Stomach (tissue), 19 donors: ENCODE measurements at places on chromosomes 4 and X.
A peak's percentile ranks its signal among the peaks of the same experiment; 100 is the strongest.

DNA sequence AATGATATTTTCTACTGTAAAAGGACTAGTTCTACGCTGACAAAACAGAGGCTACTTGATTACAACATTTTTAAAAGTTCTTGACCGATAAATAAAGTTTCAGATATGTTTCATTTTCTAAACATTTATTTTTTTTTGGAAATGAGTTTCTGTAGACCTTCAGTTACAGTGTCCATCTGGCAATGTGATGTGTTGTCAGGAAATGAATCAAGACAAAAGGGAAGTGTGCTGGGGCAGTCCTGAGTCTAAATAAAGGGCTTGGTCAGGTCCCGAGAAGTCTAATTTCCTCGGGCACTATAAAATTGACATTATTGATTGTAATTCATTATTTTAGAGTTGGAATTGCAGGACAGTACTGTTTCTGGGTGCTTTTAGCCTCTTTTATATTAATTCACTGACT is 57.0 kb upstream of the FTHL17 start:
- no peak overlapping the region for H3K4me3 ChIP-seq
- no peaks in the 10 kb centered on the region for H3K27me3 ChIP-seq
- DNase-seq, result no peak
- H3K4me1 ChIP-seq, result no peaks in the 10 kb centered on the region
- H3K36me3 ChIP-seq, result peaks cover 9% of the 10 kb centered on the region
- H3K27ac ChIP-seq, result no peak overlapping the region

DNA sequence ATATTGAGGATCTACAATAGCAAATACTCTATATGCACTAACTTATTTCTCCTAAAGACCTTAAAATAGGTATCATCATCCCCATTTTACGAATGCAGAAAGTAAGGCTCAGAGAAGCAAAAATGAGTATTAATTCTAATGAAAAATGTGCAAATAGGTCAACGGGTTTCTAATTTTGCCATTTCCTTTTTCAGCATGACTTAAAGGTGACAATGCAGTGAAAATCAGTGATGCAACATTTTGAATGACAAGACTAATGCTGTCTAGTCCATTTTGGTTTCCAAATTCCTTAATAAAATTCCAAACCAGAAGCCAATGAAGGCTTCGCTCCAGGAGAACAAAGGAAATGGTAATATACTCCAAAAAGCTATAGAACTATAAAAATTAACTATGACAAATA is 37.0 kb upstream of the IBSP start:
- no peaks in the 10 kb centered on the region for H3K27me3 ChIP-seq
- no peak overlapping the region for H3K27ac ChIP-seq
- no peak for DNase-seq
- H3K36me3 ChIP-seq, result no peaks in the 10 kb centered on the region
- H3K4me1 ChIP-seq, result no peaks in the 10 kb centered on the region
- no peak overlapping the region for H3K4me3 ChIP-seq

DNA sequence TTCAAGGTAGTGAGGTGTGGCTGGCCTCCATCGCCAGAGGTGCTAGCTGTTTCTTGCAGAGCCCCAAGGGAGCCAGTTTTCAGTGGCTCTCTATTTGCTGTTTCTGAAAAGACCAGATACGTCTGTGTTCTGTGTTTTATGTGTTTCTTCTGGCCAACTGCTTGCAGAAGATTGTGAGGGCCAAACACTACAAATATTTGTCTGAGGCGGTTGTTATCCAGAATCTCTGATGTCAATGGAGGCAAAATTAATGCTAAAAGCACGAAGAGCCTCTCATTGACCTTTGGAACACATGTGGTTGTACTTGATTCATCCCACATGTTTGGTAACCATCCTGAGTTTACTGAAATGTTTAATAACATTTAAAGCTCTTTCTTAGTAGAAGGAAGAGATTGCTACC is 113.9 kb downstream of the CT47B1 start:
- H3K4me3 ChIP-seq, result no peak overlapping the region
- no peaks in the 10 kb centered on the region for H3K36me3 ChIP-seq
- no peaks in the 10 kb centered on the region for H3K4me1 ChIP-seq
- peak; percentile 55 for DNase-seq
- no peak overlapping the region for H3K27ac ChIP-seq

GRCh38 chrX:48972220-48973164 is 848 bp upstream of the KCND1 start:
- DNase-seq, result peak; percentile 68
- no peaks in the 10 kb centered on the region for H3K36me3 ChIP-seq
- H3K27me3 ChIP-seq, result no peaks in the 10 kb centered on the region
- peak overlapping the region; percentile 14 for H3K27ac ChIP-seq

DNA sequence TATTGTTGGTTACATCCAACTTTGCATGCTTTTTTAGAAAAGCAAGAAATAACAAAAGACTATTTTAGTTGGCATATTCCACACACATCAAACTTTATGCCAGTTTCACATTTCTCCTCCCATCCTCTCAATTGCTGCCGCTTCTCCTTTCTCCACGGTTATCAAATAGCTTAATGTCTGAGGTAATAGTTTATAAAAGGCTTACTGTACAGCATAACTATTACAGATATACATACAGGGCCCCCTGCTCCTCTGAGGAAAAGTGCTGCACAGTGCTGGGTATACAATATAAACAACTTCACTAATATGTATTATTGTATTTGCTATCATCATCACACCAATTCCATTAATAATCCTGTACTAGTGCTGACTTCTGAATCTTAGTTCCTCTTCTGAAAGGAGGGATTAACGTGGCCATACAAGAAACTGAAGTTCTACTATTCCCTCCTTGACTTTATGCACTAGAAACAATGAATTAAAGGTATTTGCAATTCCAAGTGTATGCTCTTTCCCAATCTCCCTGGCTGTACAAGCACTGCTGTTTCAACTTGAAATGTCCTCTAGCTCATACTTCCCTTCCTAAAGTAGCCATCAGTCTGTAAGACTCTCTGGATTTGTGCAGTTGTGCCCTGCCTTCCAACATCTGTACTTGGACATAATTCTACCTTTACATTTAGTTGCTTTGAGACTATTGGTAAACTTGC is 2.5 kb downstream of the CCNI start:
- peak overlapping the region; percentile 95 for H3K4me3 ChIP-seq
- no peak overlapping the region for H3K27ac ChIP-seq
- no peaks in the 10 kb centered on the region for H3K27me3 ChIP-seq
- peaks cover 71% of the 10 kb centered on the region for H3K4me1 ChIP-seq
- no peaks in the 10 kb centered on the region for H3K36me3 ChIP-seq
